Endodermal cell (in vitro differentiated cells): ENCODE measurements at places on chromosomes 11 and 22. TPM values are rescaled to one million over a fixed set of nuclear protein-coding genes. Genes with fewer than 3 reads are reported as not detected.
A peak's percentile ranks its signal among the peaks of the same experiment; 100 is the strongest.

DNA sequence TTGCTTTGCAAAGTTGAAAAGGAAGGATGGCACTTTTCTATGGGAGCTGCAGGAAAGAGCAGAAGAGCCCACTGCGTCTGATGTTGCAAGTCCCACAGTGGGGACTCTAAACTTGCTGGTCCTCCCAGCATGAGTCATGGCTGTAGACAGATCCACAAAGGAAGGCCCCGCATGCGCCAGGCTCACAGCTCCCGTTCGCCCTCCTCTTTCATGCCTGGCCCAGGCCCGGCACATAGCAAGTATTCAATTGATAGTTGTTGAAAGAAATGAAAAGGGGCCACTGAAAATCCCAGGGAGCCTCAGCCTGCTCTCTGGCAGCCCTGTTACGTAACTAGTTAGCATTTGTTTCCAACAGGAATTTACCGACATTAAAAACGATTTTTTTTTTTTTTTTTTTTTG lies 18.9 kb downstream of the AP1B1 start:
- peaks cover 29% of the 10 kb centered on the region for H3K36me3 ChIP-seq
- H3K27me3 ChIP-seq, result no peaks in the 10 kb centered on the region
- peak overlapping the region; percentile 95 for H3K27ac ChIP-seq
- H3K4me3 ChIP-seq, result no peak overlapping the region
- peak; percentile 87 for DNase-seq

DNA sequence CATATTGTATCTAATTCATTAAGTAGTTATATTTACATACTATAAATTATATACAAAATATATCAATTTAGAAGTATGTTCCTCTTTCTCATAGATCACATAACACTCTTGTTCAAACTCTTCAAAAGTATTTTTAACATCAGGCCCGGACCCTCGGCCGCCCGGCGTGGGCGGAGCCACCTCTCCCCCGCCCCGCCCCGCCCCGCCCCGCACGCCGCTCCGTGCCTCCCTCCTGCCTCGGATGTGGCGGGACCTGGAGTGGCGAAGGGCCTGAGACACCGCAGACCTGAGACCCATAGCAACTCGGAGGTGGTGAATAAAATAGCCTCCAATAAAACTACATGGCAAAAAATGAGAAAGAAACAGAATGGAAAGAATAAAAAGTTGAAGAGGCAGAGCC lies 105.9 kb upstream of the BDNF start:
- H3K36me3 ChIP-seq, result no peaks in the 10 kb centered on the region
- H3K4me3 ChIP-seq, result no peak overlapping the region
- peaks cover 90% of the 10 kb centered on the region for H3K27me3 ChIP-seq
- no peak overlapping the region for H3K27ac ChIP-seq
- no peaks in the 10 kb centered on the region for H3K4me1 ChIP-seq

DNA sequence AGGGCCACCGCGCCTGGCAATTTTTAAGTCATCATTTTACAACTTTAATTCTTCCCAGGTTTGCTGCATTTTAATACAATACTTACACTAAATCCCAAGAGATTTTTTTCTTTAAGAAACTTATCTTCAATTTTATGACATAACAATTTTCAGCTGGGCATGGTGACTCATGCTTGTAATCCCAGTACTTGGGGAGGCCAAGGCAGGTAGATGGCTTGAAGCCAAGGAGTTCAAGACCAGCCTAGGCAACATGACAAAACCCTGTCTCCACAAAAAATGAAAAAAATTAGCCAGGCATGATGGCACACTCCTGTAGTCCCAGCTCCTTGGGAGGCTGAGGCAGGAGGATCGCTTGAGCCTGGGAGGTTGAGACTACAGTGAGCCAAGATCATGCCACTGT lies 38.8 kb downstream of the CLDN25 start:
- peaks cover 74% of the 10 kb centered on the region for H3K36me3 ChIP-seq
- H3K27ac ChIP-seq, result no peak overlapping the region
- H3K4me1 ChIP-seq, result no peaks in the 10 kb centered on the region
- no peaks in the 10 kb centered on the region for H3K27me3 ChIP-seq
- no peak for DNase-seq

- H3K36me3 ChIP-seq, result peaks cover 94% of the 10 kb centered on the region
- no peak for DNase-seq
- H3K4me3 ChIP-seq, result no peak overlapping the region
- no peaks in the 10 kb centered on the region for H3K4me1 ChIP-seq
- no peaks in the 10 kb centered on the region for H3K27me3 ChIP-seq
- H3K27ac ChIP-seq, result no peak overlapping the region
Measured at GRCh38 chr22:36304429-36304828, 51.5 kb downstream of the APOL1 start.

- no peak for DNase-seq
- no peaks in the 10 kb centered on the region for H3K27me3 ChIP-seq
- no peak overlapping the region for H3K27ac ChIP-seq
- H3K36me3 ChIP-seq, result peaks cover 40% of the 10 kb centered on the region
- H3K4me3 ChIP-seq, result no peak overlapping the region
- no peaks in the 10 kb centered on the region for H3K4me1 ChIP-seq
Measured at GRCh38 chr22:50361688-50362087, 18.6 kb downstream of the PPP6R2 start.

DNA sequence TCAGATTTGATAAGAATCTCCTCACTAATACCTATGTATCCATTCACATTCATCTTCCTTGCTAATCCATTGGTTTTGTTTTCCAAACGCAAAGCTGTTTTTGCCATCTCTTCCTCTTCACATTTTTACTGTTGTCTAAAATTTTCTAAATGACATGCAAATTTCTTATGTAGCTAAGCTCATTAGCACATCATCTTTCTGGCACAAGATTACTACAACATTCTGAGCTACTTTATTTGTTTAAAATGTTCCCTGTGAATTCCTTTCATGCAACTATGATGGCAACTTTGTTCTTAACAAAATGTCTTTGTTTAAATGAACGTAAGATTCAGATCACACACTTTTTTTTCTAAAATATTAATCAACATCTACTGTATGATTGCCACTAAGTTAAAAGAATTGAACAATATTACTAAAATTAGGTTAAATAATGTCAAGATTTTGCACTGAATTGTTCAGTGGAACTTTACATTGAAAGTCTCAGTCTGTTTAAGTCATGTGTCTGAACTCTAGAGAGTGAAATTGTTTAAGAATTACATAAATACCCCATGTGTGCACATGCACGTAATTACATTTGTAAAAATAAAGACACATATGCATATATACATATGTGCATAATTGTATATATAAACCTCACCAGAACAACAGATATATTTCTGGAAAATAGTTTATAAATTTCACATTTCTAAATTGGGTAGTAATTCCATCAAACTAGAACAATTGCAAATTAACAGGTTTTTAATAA lies 688.4 kb downstream of the CNTN5 start:
- no peak overlapping the region for H3K27ac ChIP-seq
- no peak for DNase-seq
- no peaks in the 10 kb centered on the region for H3K4me1 ChIP-seq
- H3K27me3 ChIP-seq, result no peaks in the 10 kb centered on the region
- no peaks in the 10 kb centered on the region for H3K36me3 ChIP-seq
- no peak overlapping the region for H3K4me3 ChIP-seq

- no peaks in the 10 kb centered on the region for H3K36me3 ChIP-seq
- peak within 1 kb of the TSS; percentile 83 for H3K27ac ChIP-seq
- no peaks in the 10 kb centered on the region for H3K4me1 ChIP-seq
Measured at GRCh38 chr22:31139866-31140716, at the start of gene PLA2G3. PLA2G3 (minus strand) TSS chr22:31140508; CDS start chr22:31140354, 154 bp downstream.

DNA sequence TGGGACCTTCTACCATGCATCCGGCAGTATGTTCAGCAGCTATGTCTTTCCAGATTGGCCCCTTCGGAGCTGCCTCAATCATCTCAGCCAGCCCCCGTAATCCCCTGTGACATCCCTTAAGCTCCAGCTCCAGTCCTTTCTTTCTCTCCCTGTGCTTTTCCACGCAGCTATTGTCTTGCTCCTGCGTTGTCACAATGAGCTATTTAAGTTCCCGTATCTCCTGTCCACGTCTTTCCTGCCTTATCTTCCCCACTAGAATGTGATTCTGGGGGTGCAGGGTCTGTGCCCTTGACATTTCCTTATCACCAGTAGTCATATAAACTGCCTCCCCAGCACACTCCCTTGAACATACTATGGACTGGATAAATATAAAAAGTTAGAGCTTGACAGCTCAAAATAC lies 5.1 kb upstream of the ETS1 start:
- peaks cover 20% of the 10 kb centered on the region for H3K4me1 ChIP-seq

DNA sequence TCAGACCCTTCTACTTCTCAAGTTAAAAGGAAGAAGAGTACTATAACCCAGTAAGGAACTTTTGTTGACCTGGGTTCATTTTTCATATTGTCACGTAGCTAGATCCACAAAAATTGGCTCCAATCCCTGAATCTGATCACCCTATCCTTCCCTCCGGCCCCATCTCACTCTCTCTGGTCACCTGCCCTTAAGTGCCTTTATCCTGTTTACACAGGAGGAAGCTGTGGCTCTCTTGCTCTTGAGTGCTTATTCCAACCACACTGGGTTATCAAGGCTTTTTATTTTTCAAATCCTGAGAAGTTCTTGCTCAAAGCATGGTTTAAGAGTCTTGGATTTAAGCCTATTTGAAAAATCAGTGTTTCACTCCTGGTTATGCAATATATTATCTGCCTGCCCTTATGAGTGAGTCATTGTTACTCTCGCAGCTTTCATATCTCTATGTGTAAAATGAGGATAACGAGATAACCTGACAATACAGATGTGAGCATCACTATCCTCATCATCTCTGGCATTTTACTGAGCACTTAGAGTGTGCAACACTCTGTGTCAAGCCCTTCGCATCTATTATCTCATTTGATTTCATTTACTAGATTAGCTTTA lies 293.9 kb downstream of the GUCY1A2 start:
- no peak overlapping the region for H3K4me3 ChIP-seq
- DNase-seq, result no peak
- H3K27ac ChIP-seq, result no peak overlapping the region
- no peaks in the 10 kb centered on the region for H3K36me3 ChIP-seq
- H3K27me3 ChIP-seq, result no peaks in the 10 kb centered on the region

GRCh38 chr11:66181632-66182315 lies 86.7 kb upstream of the RAB1B start:
- H3K4me3 ChIP-seq, result no peak overlapping the region
- no peaks in the 10 kb centered on the region for H3K36me3 ChIP-seq
- no peaks in the 10 kb centered on the region for H3K27me3 ChIP-seq
- DNase-seq, result no peak
- H3K27ac ChIP-seq, result no peak overlapping the region

GRCh38 chr11:73167363-73167954 lies 25.3 kb upstream of the FCHSD2 start:
- no peak for DNase-seq
- no peak overlapping the region for H3K4me3 ChIP-seq
- H3K36me3 ChIP-seq, result no peaks in the 10 kb centered on the region
- H3K27me3 ChIP-seq, result no peaks in the 10 kb centered on the region
- H3K4me1 ChIP-seq, result peaks cover 6% of the 10 kb centered on the region

GRCh38 chr11:2303627-2304505 lies 2.1 kb downstream of the TSPAN32 start:
- no peaks in the 10 kb centered on the region for H3K27me3 ChIP-seq
- no peaks in the 10 kb centered on the region for H3K4me1 ChIP-seq
- H3K4me3 ChIP-seq, result no peak overlapping the region
- no peak for DNase-seq
- H3K27ac ChIP-seq, result no peak overlapping the region

DNA sequence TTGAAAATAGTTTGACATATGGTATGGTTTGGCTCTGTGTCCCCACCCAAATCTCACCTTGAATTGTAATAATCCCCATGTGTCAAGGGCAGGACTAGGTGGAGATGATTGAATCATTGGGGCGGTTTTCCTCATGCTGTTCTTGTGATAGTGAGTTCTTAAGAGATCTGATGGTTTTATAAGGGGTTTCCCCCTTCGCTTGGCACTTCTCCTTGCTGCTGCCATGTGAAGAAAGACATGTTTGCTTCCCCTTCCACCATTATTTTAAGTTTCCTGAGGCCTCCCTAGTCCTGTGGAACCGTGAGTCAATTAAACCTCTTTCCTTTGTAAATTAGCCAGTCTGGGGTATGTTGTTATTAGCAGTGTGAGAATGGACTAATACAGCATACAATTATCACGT lies 7.7 kb downstream of the KCTD21 start:
- H3K36me3 ChIP-seq, result no peaks in the 10 kb centered on the region
- no peaks in the 10 kb centered on the region for H3K27me3 ChIP-seq
- H3K27ac ChIP-seq, result no peak overlapping the region

GRCh38 chr11:64743591-64744543 lies at the start of gene RASGRP2:
RASGRP2 (minus strand) TSS chr11:64744142; CDS start chr11:64742866, 1,276 bp downstream.
- H3K4me1 ChIP-seq, result peaks cover 4% of the 10 kb centered on the region
- no peak within 1 kb of the TSS for H3K27ac ChIP-seq
- no peaks in the 10 kb centered on the region for H3K36me3 ChIP-seq
- H3K4me3 ChIP-seq, result peak within 1 kb of the TSS; percentile 45
- peak; percentile 95 for DNase-seq
- H3K27me3 ChIP-seq, result peaks cover 79% of the 10 kb centered on the region

- no peak for DNase-seq
- no peaks in the 10 kb centered on the region for H3K4me1 ChIP-seq
- H3K36me3 ChIP-seq, result no peaks in the 10 kb centered on the region
- H3K27me3 ChIP-seq, result no peaks in the 10 kb centered on the region
Measured at GRCh38 chr11:11089805-11090204, 232.0 kb upstream of the ZBED5 start.

GRCh38 chr11:26971961-26972360 lies 22.0 kb upstream of the FIBIN start:
- no peak overlapping the region for H3K27ac ChIP-seq
- no peak for DNase-seq
- H3K4me1 ChIP-seq, result no peaks in the 10 kb centered on the region
- H3K4me3 ChIP-seq, result no peak overlapping the region
- H3K27me3 ChIP-seq, result no peaks in the 10 kb centered on the region

GRCh38 chr22:42692239-42693054 lies 28.2 kb downstream of the A4GALT start:
- peak; percentile 69 for DNase-seq
- H3K27me3 ChIP-seq, result no peaks in the 10 kb centered on the region
- H3K27ac ChIP-seq, result no peak overlapping the region
- H3K4me1 ChIP-seq, result peaks cover 9% of the 10 kb centered on the region
- H3K36me3 ChIP-seq, result no peaks in the 10 kb centered on the region

- peak; percentile 51 for DNase-seq
- H3K27ac ChIP-seq, result no peak overlapping the region
- H3K4me3 ChIP-seq, result peak overlapping the region; percentile 85
- H3K27me3 ChIP-seq, result peaks cover 88% of the 10 kb centered on the region
- peaks cover 11% of the 10 kb centered on the region for H3K4me1 ChIP-seq
Measured at GRCh38 chr11:31808721-31809540, 2.2 kb downstream of the PAX6 start.

DNA sequence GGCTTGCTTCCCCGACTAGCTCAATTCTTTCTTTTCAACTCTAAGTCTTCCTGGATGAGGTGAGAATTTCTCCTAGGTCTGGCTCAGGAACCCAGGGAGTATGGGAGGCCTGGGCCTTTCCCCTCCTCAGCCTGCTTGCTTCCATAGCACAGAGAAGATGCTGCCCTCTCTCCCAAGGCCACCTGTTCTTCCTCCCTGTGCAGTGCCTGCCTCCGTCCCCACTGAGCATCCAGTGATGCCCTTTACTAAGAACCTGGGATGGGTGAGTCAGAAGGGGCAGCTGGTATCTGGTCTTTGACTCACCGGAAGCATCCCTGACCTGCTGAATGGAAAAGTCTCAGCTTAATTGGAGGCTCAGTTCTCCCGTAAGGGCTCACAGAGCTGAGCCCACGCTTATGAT lies 607.9 kb downstream of the BUD13 start:
- H3K36me3 ChIP-seq, result no peaks in the 10 kb centered on the region
- peaks cover 16% of the 10 kb centered on the region for H3K4me1 ChIP-seq
- peak; percentile 20 for DNase-seq
- H3K27ac ChIP-seq, result no peak overlapping the region
- H3K4me3 ChIP-seq, result no peak overlapping the region

MS4A15 gene
- not detected in 2 replicates for total RNA-seq

IL17REL gene
- total RNA-seq, result 0.15 TPM in 1 of 3 replicates, not detected in the others

MRGPRX4 gene
- total RNA-seq, result not detected in 2 replicates

OR2D2 gene
- 0.43 and 1.1 TPM in 2 replicates for total RNA-seq

BTG4 gene
- total RNA-seq, result not detected in 3 replicates

DRD4 gene
- total RNA-seq, result 2.0 and 2.7 TPM in 2 replicates

UFD1 gene
- 42.8 to 68.8 TPM (median 67.7 TPM) in 3 replicates for total RNA-seq

TNNI2 gene
- total RNA-seq, result not detected in 3 replicates

COMT gene
- total RNA-seq, result 26.1 to 27.8 TPM (median 27.3 TPM) in 3 replicates
